ENCODE measurements at places on chromosomes 5 and 9.

GRCh38 chr9:70177121-70177520, 81.7 kb upstream of the SMC5 start:
- DNase-seq, result no peak

DNA sequence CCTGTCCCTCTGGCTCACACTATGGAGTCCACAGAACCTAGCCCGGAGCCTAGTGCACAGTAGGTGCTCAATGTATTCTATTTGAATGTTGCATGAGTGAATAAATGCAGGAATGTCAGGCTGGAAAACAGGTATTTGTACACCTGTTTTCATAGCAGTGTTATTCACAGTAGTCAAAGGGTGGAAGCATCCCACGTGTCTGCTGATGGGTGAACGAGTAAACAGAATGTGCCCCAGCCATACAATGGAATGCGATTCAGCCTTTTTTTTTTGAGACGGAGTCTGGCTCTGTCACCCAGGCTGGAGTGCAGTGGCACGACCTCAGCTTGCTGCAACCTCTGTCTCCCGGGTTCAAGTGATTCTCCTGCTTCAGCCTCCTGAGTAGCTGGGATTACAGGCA, 31.5 kb upstream of the IER5L start:
- DNase-seq, result no peak

GRCh38 chr5:77707791-77708190, 68.3 kb downstream of the TBCA start:
- DNase-seq, result no peak

GRCh38 chr5:20605732-20606525, 617.9 kb upstream of the CDH18 start:
- no peak for DNase-seq

DNA sequence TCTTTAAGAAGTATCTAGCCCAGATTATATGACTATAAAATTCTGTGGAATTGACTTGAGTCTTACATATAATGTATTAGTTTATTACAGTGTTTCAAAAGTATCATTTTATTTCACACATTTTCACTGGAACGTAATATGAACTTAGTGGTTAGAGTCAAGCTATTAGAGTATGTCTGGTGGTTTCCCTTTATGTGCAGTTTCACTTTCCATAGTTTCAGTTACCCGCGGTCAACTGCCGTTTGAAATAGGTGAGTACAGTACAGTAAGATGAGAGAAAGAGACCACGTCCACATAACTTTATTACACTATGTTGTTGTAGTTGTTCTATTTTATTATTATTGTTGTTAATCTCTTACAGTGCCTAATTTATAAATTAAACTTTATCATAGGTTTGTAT, 50.5 kb downstream of the COMMD10 start:
- no peak for DNase-seq

DNA sequence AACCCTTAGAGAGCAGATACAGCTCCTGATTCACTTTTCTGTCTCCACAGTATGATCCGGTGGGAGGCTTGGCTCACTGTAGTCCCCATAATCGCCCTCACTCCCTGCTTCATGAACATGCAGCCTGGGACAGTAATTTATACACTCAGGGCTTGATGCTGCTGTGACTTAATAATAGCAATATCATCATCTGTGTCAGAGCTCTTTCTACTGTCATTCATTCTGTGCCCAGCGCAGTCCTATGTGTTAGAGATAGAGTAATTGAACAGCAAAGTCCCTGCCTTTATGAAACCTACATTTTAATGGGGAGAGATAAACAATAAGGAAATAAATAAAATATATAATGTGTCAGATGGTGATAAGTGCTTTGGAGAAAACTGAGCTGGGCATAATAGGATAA, 2.8 kb upstream of the HEMGN start:
- no peak for DNase-seq

- DNase-seq, result no peak
These were observed 18.1 kb upstream of the GPX3 start for GRCh38 chr5:151002250-151002649.

DNA sequence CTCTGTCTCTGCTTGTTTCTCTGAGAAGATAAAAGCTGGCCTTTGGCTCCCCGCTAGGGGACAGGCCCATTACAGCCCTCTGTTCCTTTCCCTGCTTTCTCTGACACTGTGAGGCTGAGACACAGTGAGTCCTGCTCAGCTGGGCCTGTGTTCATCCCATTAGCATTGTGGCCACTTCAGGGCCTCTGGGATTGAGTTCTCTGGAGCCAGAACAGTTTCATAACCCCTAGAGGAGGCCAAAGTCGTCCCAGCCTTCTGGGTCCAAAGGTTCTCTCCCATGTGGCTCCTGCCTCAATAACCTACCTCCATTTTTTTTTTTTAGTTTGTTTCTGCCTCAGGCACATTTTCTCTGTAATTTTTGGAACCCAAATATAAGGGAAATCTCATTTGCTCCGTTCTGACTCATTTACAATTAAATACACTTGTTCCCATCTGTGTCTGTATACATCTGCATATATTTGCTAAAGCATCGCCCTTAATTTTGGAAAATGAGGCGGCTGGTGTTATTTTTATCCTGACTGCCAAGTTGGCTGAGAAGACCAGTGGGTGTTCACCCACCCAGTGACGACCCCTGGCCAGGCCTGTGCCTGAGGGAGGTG, 27.3 kb upstream of the CTNNA1 start:
- DNase-seq, result no peak

GRCh38 chr9:99336005-99336404, 113.9 kb downstream of the SEC61B start:
- DNase-seq, result no peak

GRCh38 chr9:70835323-70835722, 286.1 kb downstream of the TRPM3 start:
- DNase-seq, result no peak

DNA sequence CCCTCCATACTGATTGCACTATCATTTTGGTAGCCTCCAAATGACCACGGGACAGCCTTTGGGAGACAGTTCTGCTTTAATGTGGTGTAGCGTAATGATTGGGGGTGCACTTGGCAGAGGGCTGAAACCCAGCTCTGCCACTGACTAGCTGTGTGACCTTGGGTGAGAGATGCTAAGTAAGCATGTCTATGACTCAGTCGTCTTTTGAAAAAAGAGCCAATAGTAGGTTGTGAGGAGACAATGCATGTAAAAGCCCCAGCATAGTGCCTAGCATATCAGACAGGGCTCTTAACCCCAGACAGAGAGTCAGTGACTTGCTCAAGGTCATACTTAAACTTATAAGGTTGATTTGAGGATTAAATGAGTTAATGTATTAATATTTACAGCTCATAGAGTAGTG, 18.0 kb upstream of the CXCL14 start:
- no peak for DNase-seq

DNA sequence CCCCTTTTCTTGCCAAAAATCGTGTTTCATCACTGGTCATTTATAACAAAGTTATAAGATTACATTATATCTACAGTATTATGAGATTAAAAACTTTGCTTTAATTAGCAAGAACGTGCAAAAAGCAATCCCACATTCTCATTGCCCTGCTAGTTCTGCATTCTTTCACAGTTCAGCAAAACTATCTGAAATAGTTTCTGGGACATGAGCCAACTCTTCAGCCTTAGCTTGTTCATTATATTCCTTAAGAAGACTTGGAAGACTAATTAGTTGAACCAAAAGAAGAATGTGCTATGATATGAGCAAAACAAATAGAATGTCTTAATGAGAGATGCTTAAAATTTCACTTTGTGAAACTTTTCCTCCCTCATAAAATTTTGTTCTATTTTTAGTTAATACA, 76.7 kb downstream of the ITGA1 start:
- DNase-seq, result no peak

DNA sequence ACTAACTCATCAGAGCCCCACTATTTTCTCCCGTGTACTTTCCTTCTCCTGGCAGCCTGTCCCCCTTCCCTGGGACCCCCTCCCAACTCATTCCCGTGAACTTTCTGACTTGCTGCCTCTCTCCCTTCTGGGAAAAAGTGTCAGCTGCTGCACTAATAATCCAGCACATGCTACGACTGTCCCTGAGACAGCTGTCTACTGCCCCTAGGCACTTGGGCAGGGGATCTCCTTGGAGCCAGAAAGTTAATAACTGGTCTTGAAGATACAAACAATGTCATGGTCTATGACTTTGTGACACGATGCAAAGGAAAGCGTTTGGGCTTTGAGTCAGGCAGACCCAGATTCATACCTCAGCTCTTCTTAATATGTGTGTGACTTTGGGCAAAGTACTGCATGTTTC, 10.1 kb upstream of the RNF183 start:
- no peak for DNase-seq
